ENCODE measurements at places on chromosomes 4 and X.

DNA sequence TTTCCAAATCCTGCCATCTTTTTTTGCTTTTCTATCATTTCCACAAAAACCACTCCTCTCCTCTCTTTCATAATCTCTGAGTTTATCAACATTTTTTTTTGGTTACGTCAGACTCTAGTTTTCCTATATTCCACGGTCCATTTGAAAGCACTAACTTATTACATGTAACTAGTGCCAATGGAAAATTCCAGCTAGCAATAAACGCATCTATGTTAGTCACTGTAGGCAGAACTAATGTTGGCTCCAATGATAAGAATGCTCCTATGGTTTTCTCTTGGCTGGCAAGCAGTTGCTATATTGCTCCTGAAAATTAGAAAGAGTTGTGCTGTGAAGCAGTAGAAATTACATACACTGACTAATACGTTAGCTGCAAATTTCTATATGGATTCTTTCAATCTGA, 634.6 kb upstream of the FTHL17 start:
- no peak for DNase-seq

GRCh38 chr4:110712486-110712885, 89.6 kb upstream of the PITX2 start:
- no peak for DNase-seq

- DNase-seq = no peak
Observed at GRCh38 chr4:101785486-101785885, 5.0 kb upstream of the BANK1 start.

DNA sequence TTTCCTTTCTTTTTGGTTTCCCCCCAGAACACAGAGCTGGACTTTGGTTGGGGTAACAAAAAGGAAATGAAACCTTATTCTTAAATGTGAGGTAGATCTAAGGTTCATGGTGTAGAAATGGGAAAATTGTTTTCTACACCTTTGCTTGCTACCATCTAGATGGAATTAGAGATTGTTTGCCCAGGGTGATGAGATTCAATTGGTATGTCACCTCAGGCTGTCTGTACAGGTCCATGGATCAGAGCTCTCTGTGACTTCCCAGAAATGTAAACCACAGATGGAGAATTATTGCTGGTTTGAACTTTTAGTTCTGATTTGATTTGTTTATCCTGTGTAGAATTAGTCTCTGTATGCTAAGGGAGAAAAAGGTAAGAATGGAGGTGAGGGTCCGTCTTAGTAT, 146.7 kb downstream of the PCDH7 start:
- no peak for DNase-seq

DNA sequence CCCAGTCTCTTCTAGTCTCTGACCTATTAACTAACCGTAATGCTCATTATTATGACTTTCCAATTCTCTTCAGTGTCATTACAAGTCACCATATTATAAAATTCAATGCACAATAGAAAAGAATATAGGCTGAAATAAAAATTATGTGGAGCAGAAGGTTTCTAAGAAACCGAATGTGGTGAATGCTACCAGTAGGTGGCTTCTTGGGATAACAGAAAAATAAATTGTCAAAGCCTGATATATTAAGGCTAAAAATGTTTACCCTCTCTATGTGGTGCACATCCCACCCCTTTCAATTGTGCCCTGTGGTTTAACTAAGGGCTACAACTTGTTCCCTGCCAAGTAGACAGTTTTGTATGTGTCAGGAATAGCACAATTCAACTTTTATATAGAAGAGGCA, 624.6 kb upstream of the TECRL start:
- DNase-seq = no peak

DNA sequence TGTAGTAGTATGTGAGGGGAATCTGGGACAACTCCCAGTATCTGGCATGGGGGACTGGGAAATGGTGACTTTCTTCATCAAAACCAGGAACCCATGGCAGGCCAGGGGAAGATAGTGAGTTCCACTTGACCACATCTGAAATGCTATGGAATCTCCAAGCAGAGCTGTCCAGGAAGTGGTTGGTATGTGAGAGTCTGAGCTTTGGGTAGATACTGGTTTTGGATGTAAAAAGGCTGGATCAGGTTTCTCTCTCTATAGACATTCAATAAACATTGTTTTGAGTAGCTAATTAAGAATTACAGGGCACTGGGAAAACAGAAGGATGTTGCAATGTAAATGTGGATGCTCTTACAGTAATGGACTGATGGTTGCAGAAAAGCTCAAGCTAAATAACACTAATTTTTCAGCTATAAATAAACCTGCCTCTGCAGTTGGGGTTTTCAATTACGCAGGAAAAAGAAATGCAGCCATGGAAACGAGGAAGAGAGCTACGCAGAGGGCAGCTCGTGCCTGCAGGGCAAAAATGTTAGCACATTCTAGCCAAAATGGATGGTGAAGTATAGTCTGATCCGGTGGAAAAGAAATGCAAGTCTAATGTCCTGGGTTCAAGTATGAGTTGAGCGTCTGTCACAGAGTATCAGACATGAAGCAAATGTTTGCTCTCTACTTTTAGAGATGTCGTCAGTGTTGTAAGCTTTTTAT, 13.4 kb upstream of the CHRNA9 start:
- DNase-seq = no peak

DNA sequence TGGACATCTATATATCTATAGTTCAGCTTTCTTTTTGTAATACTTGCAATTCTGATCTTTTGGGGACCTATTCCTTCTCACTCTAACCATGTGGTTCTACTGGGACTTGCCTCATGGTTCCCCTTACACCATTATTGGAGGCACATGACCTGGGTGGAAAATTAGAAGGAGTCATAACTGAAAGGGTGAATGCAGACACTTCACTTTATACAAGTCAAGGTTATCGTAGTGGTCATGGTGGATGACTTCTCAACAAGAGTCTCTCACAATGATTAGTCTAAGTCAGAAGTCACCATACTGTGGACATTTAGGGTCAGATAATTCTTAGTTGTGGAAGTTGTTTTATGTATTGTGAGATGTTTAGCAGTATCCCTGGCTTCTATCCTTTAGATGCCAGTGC, 10.5 kb upstream of the EIF4E start:
- DNase-seq = no peak

DNA sequence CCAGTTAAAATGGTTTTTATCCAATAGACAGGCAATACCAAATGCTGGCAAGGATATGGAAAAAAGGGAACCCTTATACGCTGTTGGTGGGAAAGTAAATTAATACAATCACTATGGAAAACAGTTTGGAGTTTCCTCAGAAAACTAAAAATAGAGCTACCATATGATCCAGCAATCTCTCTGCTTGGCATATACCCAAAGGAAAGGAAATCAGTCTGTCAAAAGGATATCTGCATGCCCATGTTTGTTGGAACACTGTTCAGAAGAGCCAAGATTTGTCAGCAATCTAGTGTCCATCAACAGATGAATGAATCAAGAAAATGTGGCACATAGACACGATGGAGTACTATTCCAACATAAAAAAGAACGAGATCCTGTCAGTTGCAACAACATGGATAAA, 91.0 kb upstream of the SH3RF1 start:
- no peak for DNase-seq

DNA sequence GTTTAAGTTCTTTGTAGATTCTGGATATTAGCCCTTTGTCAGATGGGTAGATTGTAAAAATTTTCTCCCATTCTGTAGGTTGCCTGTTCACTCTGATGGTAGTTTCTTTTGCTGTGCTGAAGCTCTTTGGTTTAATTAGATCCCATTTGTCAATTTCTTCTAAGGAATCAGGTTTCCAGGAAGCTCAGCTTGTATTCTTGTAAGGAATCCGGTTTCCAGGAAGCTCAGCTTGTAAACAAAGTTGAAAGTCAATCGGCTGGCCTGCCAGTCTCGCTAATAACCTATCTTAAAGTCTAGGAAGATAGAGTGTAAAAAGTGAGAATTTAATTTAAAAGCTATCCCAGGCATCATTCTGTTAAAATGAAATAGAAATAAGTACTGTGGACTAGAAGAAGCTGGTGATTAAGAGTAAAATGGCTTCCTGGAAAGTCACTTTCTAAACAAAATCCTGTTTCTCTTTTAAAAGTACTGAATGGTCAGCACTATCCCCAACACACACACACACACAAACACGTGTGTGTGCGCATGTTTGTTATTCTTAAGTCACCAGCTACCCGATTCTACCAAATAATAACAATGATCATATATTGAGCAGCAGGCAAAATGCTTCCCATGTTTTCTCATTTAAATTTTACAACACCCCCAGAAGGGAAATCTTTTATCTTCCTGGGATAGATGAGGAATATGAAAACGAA, 171.7 kb downstream of the PAPSS1 start:
- no peak for DNase-seq

DNA sequence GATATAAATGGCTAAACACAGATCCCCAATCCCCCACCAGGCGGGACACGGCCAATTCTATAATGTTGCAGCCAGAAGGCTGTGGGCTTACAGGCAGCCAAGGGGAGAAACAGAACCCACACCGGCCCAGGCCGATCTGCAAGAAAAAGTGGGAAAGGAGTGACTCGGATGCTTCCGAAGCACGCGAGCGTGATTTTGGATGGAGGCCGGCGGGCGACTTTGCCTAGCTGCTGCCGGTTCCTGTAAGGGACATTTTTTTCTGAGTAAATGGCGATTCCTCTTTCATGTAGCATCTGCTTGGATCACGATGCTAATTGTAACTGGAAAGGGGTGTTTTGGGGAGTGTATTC, 470.2 kb downstream of the PCDH19 start:
- DNase-seq = no peak

- no peak for DNase-seq
Observed at GRCh38 chr4:110492522-110492921, 16.6 kb downstream of the ENPEP start.

DNA sequence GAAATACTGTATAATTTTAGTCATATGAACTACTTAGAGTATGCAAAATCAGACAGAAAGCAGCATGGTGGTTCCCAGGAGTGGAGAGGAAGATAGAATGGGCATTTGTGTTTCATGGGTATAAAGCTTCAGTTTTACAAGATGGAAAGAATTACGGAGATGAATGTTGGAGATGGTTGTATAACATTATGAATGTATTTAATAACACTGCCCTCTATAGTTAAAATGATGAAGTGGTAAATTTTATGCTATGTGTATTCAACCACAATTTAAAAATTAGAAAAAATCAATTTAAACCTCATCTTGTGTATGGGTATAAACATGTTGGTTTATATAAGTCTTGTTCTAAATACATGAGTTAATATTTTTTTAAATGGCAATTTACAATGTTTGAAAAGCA, 521.1 kb downstream of the FSTL5 start:
- DNase-seq = no peak

DNA sequence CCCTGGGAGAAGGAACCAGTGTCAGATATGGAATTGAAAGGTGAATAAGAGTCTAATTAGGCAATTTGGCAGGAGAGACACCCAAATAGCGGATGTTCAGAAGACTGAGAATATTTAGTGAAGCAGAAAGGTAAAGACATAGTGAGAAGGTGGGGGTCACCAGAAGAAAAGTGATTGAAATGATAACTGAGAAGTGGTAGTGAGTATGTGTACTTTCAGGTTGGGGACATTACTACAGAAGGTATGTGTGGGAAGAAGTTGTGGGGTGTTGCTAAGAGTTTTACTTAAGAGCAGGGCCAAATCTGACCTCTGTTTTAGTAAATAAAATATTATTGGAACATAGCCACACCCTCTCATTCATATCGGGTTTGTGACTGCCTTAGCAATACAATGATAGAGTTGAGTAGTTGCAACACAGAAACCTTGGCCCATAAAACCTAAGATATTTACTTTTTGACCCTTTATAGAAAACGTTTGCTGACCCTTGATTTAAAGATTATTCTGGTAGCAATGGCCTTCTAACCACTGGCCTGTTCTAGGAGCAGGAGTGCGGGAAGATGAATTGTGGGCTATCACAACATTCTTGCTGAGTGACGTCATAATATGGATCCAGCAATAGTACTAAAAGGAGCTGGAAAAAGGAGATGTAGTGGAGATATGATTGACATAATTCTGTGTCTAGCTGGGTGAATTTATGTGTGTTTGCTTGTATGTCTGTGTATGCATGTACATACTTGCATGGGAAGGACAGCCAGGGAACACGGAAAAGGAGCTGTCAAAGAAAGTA, 115.3 kb downstream of the HS3ST1 start:
- no peak for DNase-seq

- DNase-seq = peak; percentile 29
Observed at GRCh38 chr4:168677063-168677462, 180.2 kb downstream of the PALLD start.

DNA sequence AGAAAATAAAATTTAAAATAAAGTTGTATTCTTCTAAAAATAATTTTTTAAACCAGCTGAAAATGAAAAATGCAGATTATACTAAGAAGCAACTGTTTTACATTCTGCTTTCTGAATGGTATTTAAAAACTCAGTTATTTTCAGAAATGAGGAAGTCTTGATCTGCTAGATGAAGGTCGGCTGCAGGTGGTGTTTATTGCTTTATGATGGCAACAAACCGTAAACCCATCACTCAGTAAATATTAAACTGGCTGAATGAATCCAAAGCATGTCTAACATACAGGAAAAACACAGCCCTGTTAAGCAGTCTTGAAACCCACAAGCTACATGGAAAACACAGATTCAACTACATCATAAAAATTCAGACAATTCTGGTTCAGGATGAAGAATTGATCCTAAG, 29.3 kb downstream of the DYNLT3 start:
- DNase-seq = no peak

GRCh38 chr4:54844911-54845310, 187.2 kb downstream of the KIT start:
- DNase-seq = no peak

DNA sequence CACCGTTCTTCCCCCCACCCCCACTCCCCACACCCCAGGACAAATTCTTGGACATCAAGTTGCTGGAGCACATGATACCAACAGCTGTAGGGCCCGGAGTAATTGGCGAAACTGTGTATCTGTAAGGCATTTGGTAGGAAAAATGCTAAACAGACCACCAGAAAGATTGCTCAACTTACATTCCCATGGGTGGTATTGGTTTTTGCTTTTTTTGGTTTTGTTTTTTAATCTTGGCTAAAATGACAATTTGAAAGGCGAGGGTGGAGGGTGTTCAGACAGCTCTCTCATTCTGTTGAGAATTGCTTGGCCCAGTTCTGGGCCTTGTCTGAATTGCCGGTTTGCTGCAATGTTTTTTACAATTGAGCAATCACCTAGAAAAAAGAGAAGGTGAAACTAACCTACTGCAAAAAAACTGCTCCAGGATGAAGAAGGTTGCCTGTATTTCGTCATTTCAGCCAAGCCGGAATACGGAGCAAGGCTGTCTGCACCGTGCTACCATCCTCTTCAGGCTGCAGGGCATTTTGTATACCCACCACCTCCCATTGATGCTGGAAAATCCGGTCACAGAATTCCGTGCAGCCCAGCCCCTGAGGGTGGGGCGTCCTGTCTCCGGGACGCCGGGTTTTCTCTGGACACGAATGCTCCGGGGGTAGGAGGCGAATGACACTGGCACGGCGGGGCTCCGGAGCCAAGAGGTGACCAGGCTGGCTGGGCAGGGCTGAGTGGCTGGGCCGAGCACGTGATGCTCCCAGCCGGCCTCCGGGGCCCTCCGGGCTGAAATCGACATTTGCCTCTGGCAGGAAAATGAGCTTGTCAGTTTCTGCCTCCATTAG, at the start of gene CLCN4:
Gene CLCN4, plus strand, starts transcription at position 777 of the 833 bp plus-strand sequence. CDS start 28,058 bp downstream, outside the sequence.
- DNase-seq = no peak

- DNase-seq = no peak
Observed at GRCh38 chr4:106238820-106239420, 77.1 kb downstream of the TBCK start.
